ENCODE measurements at places on chromosomes 12 and 14. TPM values are rescaled to one million over a fixed set of nuclear protein-coding genes. Genes with fewer than 3 reads are reported as not detected.
A peak's percentile ranks its signal among the peaks of the same experiment; 100 is the strongest.

- DNase-seq, result peak; percentile 55
Measured at GRCh38 chr12:16385782-16386646, 38.6 kb downstream of the MGST1 start.

Gene BHLHE41
- 3.1 TPM for polyA plus RNA-seq

DNA sequence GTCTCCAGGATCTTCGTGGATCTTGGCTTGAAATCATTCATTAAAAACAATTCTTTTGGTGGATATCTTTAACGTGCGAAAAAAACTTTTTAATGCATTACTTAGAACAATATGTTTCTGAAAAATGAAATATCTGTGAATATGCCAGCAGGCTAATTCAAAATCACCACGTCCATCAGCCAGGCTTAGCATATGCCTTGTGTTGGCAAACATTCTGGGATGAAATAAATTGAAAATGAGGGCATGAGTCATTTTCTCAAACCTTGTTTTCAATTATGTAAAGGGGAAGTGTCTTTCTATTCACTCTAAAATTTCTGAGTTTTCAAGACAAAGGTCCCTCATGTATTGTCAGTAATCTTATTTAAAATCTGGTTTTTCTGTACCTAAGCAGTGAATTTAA, 393.9 kb downstream of the PAWR start:
- DNase-seq, result no peak

Gene CAND1
- 200 TPM for polyA plus RNA-seq

DNA sequence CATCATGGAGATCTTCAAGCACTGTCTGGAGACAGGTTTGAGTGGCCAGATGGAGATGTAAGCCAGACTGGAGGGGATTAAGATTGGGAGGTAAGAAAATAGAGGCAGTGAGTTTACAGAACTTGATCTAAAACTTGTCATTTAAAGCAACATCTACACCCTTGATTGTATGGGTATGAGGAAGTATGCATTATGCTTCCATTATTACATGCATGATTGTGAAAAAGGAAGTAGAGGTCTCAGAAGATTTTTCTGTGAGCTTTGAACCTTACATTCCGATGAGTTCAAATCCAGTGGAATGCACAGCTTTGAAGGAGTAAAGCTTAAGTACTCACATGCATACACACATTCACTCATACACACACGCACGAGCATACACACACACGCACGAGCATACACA, 550.8 kb downstream of the MED13L start:
- no peak for DNase-seq

Gene DNAL1
- 16.5 TPM for polyA plus RNA-seq
